ENCODE measurements at places on chromosomes 3 and 15.

GRCh38 chr15:41510728-41511127, 2.9 kb downstream of the LTK start:
- no peak for DNase-seq

- no peak for DNase-seq
Measured at GRCh38 chr3:8931342-8931741, 31.9 kb downstream of the RAD18 start.

DNA sequence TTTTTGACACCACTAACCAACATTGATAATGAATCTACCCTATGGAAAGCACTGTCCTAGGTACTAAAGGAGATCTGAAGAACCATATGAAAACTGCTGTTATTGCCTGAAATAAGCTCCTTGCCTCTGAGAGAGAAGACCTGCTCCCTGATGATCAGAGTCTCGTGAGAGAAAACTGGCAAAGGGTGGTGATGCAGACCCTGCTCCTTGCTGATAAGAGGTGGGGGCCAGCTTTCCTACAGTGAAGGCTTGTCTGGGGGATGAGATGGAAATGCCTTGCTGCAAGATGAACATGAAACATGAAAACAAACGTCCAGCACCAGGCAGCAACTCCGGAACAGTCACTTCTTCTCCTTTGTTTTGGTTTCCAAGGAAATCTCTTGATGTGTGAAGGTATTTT, 31.9 kb downstream of the RASGRP1 start:
- no peak for DNase-seq

DNA sequence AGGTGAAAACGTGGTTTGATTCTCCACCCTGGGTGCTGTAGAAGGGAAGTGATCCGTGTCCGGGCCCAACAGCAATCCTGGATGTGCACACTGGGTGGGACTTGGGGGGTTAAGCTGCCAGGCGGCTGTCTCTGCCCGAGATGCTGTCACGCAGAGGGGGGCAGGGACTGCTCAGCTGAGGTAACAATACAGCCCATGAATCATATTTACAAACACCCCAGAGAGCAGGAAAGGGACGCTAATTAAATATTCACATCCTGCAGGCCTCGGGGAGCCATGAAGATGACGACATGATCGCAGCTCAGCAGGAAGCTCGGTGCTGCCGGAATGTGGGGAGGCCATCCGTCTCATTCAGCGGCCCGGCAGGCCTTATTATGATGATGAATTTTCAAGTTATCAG, 17.9 kb upstream of the CRABP1 start:
- DNase-seq: peak; percentile 81

DNA sequence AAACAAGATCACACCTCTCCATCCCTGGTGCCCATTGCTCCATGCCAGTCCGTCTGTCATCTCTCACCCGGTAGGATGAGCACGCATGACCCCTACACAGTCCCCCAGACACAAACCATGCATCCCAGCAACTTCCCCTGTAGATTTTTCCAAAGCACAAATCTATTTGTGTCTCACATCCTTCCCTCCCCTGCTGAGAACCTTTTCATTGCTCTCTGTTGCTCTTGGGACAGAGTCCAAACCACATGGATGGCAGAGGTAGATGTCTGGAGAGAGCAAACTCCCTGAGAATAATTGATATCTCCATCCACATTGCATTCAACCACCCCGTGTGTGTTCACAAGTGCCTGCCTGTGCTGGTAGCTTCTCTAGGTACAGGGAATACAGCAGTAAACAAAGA, 29.9 kb upstream of the LRTM1 start:
- DNase-seq: peak; percentile 84

DNA sequence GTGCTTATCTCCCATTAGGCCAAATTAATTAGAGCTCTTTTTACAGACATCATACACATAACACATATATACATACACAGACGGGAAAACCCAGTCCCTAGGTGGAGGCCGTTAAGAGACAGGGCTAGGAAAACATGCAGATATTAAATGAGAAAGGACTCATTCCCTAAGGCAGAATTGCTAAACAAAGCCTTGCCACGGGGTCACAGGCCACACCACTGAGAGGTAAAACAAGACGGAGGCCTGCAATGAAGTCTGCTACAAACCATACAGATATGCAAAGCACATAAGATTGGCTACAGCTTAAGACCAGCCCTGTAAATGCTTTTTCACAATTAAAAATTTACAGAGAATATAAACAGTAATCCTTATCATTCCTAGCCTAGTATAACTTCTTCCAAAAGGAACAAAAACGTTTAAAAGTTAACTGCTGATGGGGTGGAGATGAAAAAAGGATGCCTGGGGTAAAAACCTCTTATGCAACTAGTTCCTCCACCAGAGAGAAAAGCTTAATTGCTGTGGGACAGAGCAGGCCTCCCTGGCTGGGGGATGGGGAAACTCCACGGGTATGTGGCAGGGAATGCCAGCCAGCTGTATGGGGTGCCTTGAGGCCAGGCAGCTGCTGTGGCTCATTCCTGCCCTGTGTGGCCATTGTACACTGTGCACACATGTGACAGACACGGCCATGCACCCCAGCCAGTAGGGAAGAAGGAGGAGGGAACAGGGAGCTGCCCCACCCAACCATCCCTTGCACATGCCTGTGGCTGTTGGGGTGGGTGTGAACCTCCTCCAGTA, 481.4 kb upstream of the LMCD1 start:
- DNase-seq: no peak

DNA sequence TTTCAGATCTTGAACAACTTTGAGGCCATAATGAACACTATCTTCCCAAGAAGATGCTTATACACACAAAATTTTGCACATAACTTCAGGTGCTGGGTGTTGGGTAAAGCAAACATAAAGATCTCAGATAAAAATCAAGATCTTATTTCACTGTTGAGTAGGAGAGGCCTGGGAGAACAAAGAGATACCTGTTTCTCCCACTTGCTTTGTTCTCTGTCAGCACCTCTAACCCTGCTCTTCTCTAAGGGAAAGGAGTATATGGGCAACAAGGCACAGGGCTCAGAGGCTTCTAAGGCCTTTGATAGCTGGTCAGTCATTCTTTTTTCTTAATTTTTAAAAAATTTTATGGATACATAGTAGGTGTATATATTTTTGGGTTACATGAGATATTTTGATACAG, 3.6 kb upstream of the GK5 start:
- DNase-seq: no peak
